ENCODE measurements at places on chromosomes 16 and 17.

GRCh38 chr17:48460052-48460451, 30.0 kb upstream of the SKAP1 start:
- no peak for DNase-seq

- no peak for DNase-seq
Observed at GRCh38 chr17:11943759-11944347, 53.4 kb downstream of the ZNF18 start.

DNA sequence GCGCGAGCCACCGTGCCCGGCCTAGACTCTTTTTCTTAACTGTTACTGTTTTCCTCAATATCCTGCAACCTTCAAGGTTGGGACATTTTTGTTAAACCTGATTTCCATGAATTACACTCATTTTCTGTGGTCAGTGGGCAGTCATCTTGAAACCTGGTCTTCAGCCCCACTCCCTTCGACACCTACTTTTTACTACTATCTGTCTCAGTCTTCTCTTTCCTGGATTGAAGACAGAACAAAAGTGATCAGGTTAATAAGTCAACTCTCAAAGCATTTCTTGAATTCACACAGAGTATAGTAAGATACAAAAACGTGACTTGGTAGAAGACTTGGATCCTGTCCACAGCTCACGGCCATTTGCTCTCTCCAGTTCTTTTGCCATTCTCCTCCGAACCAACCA, 6.1 kb downstream of the MINK1 start:
- DNase-seq: no peak

DNA sequence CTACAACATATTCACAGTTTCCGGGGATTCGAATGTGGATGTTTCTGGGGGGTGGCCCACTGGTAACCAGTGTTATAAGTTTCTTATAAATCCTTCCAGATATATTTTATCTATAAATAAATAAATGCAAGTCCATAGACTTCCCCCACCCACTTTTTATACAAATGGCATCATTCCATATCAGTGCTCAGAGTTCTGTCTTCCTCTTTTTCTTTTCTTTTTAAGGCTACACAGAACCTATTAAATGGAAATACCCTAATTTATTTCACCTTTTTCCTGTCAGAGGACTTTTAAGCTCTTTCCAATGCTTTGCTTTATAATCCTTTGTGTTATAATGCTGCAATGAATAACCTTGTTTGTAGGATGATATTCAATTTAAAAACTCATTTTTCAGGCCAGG, 3.8 kb downstream of the LGALS9 start:
- DNase-seq: no peak

GRCh38 chr17:12431188-12431587, 234.5 kb upstream of the MYOCD start:
- no peak for DNase-seq

DNA sequence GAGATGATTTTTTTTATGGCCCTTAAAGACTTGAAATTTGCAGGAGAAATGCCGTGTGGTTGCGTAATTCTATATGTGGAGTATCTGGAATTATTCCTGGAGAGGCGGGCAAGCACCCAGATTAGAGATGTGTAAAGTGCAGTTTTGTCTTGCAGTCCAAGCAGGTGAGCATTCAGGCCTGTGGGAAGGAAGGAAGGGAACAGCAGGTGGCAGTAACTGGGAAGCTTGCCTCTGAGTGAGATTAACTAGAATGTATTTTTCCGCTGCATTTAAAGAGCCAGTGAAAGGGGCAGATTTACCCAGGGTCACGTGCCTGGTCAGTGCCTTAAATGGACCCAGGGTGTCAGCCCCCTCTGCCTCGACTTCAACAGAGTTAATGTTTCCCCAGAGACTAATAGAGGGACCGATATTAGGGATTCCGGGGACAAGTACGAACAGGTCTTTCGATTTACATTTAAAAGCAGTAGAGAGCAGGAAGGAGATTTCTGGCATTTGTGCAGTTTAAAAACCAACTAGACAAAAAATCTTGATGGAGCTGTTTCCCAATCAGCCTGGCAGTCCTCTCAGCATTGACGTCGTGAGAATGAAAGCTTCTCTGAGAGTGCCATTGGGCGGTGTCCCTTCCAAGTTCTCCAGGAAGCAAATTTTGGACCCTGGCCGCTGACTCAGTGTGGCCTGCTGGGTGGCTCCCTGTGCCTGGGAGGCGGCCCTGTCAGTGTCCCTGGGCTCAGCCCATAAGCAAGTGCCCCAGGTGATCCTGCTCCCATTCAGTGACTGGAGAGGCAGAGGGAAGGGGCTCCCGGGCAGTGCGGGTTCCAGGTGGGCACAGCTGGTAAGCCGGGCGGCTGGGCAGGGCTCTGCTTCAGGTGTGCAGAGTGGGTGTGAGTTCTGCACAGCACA, 38.2 kb downstream of the KSR1 start:
- DNase-seq: peak; percentile 63
